ENCODE measurements at places on chromosomes 5 and 9. TPM values are rescaled to one million over a fixed set of nuclear protein-coding genes. Genes with fewer than 3 reads are reported as not detected.

DNA sequence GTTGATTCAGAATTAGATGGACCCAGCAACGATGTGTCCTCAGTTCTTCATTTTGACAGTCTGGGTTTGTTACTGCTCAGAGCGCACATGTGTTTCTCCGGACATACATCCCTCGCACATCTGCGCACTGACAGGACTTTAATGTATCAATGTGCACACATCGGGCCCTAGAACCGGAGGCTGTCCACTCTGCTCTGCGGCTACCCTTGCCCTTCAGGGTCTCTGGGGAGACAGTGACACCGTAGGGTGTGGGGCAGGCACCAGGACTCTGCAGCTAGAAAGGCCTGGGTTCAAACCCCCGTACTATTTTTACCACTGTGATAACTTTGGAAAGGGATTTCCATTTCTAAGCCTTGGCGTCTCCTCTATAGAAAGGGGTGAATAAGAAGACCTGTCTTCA lies 23.5 kb upstream of the LPCAT1 start:
- no peak for DNase-seq

DNA sequence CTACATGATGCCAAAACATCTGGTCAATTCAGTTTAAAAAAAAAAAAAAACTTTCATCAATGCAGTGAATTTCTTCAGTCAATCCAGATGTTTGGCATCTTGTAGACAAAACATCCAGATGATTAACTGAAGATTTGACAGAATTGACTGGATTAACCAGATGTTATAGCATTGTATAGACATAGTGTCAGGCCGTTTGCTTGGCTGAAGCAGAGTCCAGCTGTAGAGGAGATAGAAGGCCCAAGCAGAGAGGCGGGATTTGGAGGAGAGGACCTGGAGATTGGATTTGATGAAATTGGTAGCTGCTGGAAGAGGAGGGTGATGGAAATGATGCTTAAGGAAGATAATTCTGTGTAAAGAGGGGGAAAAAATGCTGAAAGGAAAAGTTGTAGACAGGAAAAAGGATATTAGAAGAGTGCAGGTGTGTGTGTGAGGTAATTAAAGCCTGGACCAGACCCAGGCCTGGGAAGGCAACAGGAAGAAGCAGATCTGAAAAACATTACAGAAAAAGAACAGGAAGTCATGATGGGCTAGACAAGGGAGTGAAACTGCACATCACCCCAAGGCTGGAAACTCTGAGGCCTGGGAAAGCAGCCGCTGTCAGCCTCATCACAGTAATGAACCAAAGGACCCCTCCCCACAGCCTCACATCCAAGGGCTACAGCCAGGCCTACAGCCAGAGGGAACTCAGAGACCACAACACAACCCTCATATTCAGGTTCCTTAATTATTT lies 258.3 kb downstream of the CWC27 start:
- DNase-seq = no peak

DNA sequence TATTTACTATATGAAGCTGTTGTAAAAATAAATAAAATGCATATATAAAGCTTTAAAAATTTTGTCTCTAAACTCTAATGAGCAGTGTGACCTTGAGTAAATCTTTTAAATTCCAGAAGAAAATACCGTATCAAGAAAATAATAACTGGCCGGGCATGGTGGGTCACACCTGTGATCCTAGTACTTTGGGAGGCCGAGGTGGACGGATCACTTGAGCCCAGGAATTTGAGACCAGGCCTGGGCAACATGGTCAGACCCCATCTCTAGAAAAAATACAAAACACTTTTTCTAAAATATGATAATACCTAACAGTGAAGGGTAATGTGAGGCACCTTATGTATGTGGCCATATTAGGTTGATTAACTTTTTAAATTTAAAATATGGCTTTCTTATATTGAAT lies 8.5 kb downstream of the CPEB4 start:
- no peak for DNase-seq

GRCh38 chr9:121298689-121299466 lies 30.9 kb downstream of the GSN start:
- DNase-seq = no peak

DNA sequence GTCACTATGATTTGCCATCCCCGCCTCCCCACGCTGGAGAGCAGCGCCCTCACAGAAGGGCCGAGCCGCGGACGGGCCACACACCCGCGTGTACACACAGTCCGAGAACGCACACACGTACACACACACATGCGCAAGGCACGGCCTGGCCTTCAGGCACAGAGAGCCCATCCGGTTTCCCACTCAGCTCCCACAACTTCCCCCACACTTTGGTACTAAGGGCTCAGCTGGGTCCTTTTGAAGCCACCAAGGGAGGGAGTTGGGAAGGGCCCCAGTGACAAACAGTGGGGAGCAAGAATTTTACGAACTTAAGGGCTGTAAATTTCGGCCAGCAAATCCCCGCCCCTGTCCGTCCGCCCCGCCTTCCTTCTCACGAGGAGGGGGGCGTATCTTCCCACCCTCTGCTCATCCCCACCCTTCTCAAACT lies 133.3 kb upstream of the HAND1 start:
- no peak for DNase-seq

- no peak for DNase-seq
Measured at GRCh38 chr5:33311893-33312292, 128.9 kb upstream of the TARS1 start.

DNA sequence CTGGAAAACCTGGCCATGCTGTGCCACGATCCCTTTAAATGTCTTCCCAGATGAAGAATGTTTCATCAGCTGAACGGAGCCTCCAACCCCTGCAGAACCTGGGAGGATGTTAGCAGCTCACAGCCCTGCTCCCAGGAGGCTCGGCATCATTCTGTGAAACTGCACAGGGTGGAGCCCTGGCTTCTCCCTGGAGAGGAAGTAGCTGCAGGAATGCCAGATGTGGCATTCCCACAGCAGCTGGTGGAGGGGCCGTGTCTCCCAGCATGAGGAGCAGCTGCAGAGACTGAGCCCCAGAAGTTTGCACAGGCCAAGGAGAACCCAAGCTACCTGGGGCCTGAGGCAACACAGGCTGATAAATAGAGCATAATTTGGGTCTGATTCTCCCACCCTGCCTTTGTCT lies 165.8 kb upstream of the MAP3K1 start:
- no peak for DNase-seq

Gene ERAP2
- 24.2 TPM for total RNA-seq

- DNase-seq = no peak
Measured at GRCh38 chr5:79936002-79936645, 54.9 kb downstream of the MTX3 start.

DNA sequence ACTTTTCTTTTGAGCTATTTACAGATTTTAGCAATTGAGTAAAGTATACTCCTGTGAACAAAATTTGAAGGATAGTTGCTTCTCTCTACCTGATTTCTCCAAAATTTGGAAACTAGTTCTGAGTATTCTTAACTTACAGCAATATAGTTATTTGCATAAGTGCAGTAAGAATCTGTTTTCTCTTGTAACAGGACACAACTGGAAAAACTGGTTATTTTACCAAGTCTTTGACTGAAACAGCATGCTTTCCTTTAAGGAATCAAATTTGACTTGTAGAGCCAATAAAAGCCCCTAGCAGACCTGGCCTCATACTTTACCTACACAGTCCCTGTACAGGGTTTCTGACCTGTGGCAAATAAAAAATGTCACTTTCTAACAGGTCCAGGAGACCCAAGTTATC lies 301.9 kb upstream of the POU5F2 start:
- no peak for DNase-seq

Gene ROR2
- total RNA-seq = 3.2 TPM

- DNase-seq = no peak
Measured at GRCh38 chr5:15690611-15691010, 190.6 kb downstream of the FBXL7 start.

DNA sequence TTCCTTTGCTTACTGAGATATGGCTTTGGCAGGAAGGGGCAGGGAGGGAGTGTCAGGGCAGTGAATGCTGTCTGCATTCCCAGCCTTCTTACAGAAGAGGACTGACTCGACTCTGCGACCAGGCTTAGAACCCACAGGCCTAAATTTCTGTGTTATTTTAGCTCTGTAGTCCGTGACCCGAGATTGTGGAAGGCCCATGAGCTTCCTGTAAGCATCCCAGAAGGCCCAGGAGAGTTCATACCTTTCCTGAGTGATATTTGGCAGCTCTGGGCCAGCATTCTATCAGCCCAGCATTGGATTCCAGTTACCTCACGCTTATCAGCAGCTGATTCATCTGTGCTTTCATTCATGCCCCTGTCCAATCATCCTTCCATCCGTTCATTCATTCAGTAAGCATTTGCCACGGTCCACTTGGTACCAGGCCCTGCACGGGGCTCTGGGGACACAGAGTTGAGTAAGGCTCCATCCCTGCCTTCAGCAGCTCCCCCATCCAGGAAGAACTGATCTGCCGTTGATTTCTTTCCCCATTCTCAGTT lies 28.2 kb upstream of the RPL26L1 start:
- DNase-seq = no peak

DNA sequence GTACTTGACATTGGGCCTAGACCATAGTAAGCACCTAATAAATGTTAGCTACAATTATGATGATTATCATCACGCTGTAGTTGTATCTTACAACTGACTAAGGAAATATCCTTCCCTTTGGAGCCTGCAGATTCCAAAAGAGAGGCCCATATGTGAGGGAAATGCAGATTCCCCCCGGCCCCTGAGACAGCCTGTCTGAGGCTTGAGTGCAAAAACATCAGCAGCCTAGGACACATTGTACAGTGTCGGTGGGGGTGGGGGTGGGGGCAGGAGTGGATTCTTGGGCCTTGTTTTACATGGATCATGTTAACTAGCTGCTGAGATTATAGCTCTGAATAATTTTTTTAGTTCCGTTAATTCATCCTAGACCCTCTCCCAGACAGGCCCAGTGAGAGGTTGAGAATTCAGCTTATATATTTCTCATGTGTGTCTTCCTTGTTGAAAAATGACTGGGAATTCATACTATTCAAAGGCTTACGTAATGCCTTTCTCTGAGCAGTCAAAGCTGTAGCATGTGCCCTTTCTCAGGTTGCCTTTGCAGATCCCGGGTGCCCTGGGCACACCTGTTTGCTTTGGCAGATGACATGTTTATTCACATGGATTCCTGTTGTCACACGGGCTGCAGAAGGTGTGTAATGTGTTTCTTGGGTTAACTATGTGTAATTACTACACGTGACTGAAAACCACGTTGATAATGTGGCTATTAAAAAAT lies 262.8 kb downstream of the NR3C1 start:
- DNase-seq = peak; percentile 31

Gene DIMT1
- total RNA-seq = 2.7 TPM

DNA sequence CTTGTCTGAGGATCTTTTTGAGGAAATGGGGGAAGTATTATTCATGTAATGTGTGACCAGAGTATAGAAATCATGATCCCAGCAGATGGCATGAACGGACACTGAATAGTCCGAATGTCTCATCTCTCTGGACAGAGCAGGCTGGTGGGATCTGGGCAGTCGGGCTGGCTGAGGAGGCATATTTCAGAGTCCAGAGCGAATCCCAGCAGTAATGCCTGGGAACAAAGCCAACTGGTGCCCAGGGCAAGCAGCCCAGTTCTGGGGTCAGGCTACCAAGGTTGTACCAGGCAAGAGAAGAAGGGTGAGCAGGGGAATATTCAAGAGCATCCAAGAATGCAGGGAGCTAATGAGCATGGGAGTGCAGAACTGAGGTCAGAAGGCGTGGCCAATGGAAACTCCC lies 306.4 kb downstream of the ZSWIM6 start:
- DNase-seq = no peak

DNA sequence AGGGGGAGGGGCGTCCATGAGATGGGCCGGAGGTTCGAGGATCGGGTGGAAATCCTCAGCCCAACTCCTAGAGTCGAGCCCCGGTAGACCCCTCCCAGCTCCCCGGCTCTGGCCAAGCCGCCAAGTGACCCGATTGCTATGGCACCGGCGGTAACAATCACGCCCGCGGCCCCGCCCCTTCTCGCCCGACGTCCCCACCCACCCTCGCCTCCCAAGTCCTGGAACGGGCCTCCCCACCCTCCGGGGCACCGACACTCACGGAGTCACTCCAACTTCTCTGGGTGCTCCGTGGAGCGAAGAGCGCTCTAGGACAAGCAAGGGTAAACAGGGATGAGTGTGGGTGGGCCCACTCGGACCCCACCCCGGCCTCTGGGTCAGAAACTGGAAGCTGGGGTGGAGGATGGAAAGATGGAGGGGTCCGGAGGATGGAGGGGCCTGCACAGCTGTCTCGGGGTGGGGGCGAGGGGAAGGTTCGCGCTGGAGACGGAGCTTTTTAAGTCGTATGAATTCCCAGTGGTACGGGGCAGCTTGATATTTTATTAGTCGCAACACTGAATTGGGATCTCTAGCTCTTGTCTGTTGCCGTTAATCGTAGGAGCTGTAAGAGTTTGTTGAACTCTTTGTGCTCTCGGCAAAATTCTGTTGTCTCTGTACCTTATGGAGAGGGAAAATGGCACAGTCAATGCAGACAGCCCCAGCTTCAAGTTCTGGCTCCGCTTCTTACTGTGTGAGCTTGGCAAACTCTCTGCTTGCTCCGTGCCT lies at the start of gene SPACA9:
Gene SPACA9, plus strand, starts transcription at position 204 of the 762 bp plus-strand sequence. CDS start 5,050 bp downstream, outside the sequence.
- DNase-seq = peak; percentile 72

Gene MELK
- not detected for total RNA-seq

DNA sequence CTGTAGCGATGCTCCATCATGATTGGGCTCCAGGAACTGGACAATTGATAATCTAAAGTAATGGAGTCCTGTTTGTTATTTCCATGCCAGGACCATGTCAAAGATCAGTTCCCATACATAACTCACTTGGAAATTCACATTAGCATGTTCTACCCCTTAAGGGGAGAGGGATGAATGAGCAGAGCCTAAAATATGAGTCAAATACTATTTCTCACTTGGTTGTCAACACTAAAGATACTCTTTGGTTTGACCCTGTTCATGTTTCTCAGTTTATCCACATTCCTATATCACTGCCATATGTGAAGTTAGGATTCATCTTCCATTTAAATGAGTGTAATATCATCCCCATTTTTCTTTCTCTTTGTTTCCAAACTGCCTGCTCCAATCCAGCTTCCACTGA lies 321.6 kb upstream of the PAPPA start:
- no peak for DNase-seq

Gene SLC36A3
- not detected for total RNA-seq

Gene F2RL1
- total RNA-seq = 9.7 TPM

DNA sequence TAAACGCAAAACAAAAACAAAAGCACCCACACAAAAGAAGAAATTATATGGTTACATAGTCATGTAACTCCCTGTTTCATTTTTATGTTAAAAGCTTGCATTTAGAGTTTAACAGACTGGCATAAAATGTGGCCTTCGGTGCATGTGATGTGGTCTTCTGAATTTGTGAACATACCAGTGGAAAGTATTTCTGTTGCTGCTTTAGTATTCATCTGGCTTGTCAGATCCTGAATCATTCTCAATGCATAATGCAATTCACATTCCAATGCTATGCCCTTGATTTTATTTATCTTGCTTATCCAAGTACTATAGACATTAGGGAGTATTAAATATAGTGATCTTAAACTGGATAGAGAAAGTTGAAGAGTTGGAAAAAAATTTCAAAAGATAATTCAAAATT lies 740.2 kb upstream of the ZNF608 start:
- DNase-seq = no peak

Gene CAMK2A
- 2.1 TPM for total RNA-seq

Data from upper lobe of left lung (tissue), 6 donors.